ENCODE measurements at places on chromosomes 4 and X. TPM values are rescaled to one million over a fixed set of nuclear protein-coding genes. Genes with fewer than 3 reads are reported as not detected.

DNA sequence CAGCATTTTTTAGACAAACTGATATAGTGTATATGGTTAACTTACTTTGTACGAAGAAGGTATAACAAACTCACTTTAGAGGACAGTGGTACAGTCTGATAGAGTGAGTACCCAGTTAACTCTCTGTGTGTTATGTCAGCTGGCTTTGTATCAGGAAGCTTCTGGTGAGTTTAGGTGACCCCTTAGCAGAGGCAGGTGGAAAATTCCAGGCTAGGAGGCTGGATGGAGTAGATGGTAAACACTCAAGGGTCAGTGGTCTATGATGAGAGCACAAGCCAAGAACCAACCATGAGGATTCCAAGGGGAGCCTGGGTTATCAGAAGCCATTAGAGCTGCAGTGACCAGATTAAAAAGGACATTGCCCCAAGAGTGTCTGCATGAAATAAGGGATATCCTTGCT, 227.3 kb upstream of the CENPE start:
- DNase-seq: no peak

DNA sequence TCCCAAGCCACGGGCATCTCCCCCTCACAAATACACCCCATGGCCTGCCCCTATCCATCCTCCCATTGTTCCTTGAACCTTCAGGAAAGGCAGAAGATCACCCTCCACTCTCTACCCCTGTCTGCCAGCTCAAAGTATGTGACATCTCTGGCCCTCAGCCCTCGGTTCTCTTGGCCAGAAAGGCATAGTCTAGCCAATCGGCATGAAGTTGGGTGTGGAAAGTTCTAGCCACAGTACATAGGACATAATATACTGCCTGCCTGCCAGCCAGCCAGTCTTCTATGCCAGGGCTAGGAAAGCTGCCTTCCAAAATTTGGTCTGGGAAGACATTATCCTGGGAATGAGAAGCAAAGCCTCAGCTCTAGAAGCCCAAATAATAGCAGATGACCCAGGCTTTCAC, 3.2 kb upstream of the PLP1 start:
- no peak for DNase-seq

DNA sequence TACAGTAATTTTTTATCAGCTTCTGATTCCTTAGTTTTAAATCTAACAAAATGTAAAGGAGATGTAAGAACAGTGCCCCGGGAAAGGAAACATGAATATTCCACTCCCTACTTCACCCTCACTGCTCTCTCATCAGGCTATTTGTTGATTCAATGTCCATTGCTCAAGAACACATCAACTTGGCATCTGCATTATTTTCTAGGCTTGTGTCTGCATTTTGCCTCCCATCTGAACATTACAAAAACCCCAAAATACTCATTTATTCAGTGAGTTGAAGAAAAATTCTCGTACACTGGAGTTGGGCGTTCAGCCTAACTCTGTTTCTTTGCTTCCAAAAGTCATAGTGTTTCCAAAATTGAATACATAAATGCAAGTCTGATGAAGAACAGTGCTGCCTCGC, 25.6 kb downstream of the ARHGAP6 start:
- DNase-seq: no peak

Gene CCDC158
- 1.0 TPM for polyA plus RNA-seq

GRCh38 chr4:71648923-71649322, 135.0 kb downstream of the GC start:
- no peak for DNase-seq

- DNase-seq: no peak
These were observed 8.1 kb upstream of the TIMP1 start for GRCh38 chrX:47574076-47574546.

DNA sequence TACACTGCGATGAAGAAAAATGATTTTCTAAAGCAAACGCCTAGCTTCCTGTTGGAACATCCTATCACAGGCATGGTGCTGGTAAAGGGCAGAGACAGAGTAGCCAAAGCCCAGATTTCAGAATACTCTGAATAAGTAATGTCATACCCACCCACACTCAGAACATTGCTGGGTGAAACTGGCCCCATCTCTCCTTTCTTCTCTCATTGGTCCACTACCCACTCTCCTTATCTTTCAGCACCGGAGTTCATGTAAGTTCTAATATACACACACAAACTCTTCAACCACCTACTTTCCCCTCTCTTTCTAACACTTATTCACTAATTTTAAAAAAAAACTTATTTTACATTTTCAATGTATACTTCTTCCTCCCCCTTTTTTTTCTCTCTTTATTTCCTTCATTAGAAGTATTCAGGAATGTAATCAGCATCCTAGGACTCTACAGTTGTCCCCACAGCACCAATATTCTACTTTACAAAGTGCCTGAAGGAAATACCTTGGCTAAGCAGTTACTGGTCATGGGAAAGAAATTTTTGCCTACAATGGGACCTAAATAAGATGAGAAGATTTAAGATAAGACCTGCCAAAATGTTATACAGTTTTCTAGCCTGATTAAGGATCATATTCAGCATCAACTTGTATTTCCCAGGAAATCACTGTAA, 63.0 kb downstream of the SEC24D start:
- no peak for DNase-seq

- DNase-seq: no peak
These were observed 61.4 kb downstream of the PAPSS1 start for GRCh38 chr4:107658400-107659336.

Gene WNK3
- 4.3 TPM for polyA plus RNA-seq

GRCh38 chr4:109234596-109234995, 67.9 kb downstream of the COL25A1 start:
- no peak for DNase-seq

GRCh38 chrX:97968376-97969163, 1084.9 kb downstream of the RPA4 start:
- DNase-seq: no peak

DNA sequence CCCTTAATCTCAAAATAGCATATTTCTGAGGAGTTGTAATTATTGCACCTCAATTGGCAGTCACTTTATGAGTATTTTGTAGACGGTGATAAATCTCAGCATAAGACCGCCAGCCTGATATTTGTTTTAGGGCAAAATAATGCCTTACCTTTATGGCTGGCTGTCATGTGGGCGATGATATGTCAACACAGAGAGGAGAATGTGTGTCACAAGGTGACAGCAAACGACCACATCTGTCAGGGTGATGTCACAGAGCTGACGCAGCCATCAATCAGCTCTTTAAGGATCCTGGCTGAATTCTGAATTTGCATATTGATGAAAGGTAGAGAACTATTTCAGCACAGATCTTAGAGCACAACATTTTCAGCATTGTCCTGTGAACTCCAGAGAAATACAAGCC, 209.7 kb downstream of the CEP135 start:
- no peak for DNase-seq

GRCh38 chrX:114599305-114599704, 15.4 kb downstream of the HTR2C start:
- DNase-seq: no peak

Gene STPG2
- 0.69 TPM for polyA plus RNA-seq

DNA sequence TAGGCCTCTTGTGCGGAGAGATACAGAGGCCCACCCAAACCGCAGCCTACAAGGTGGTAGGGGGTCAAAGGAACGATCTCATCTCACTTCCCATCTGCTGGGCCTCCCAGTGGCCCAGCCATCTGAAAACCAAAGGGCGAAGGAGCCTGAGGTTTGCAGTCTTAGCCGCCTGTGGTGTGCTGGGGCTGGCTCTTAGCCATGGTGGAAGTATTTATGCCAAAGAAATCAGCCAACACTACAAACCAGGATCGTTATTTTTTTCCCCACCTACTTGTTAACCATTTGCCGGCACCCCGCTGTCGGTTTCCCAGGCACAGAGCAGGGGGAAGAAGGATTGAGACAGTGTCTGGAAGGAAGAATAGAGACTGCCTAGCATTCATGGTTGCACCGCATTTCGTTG, 30.9 kb upstream of the CDKL5 start:
- no peak for DNase-seq

Gene SERTM2
- 0.06 TPM for polyA plus RNA-seq

Gene RNF150
- polyA plus RNA-seq: 27.5 TPM

DNA sequence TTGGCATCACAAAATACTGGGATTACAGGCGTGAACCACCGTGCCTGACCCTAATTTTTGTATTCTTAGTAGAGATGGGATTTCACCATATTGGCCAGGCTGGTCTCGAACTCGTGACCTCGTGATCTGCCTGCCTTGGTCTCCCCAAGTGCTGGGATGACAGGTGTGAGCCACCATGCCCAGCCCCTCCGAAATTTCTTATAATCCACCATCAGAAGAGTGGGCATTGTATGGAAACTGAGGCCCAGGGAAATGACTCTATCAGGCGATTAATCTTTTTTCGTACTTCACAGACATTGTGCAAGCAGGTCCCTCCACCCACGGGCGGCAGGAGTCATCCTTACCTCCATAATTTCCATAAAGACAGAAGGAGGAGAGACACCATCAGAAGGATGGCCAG, 16.0 kb downstream of the CRLF2 start:
- DNase-seq: no peak

DNA sequence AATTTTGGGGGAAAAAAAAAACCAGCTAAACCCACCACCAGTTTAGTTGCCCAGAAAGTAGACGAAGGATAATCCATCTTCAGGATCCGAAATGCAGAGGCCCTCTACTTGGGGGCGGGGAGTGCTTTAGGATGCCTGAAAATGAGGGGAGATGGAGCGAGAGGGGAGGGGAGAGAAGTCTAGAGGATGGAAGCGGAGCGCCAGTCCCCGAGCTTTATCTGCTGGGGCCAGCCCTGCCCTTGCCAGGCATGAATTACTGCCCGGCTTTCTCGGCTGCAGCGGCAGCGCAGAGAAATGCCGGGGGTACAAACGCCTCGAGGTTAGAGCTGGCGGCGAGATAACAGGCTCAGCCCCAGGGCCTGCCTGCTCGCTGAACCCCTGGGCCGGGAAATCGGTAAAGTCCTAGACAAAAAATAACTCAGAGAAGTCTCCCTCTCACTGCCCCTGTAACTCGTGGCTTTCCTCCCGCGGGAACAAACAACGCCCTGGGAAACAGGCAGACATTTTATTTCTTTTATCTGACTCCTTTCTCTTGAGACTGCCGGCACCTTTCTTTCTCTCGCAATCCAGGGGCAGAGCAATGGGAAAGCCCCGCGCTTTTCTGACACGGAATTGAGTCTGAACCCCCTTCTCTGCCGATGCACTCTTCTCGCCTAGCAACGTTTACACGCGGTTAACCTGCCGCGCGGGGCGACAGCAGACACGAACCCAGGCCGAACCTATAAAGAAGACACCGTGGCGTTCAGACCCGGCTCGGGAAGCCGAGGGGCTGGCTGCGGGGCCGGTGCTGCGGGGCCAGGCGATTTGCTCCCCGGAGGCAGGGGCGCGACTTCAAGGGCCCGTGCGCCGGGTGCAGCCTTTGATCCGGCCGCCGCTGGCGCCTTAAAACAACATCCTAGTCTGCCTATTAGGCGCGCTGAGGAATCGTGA, 3.1 kb upstream of the MSX1 start:
- DNase-seq: no peak

- no peak for DNase-seq
These were observed 1132.2 kb downstream of the FAT4 start for GRCh38 chr4:126446917-126447316.

GRCh38 chr4:107577743-107578142, 142.3 kb downstream of the PAPSS1 start:
- DNase-seq: no peak

DNA sequence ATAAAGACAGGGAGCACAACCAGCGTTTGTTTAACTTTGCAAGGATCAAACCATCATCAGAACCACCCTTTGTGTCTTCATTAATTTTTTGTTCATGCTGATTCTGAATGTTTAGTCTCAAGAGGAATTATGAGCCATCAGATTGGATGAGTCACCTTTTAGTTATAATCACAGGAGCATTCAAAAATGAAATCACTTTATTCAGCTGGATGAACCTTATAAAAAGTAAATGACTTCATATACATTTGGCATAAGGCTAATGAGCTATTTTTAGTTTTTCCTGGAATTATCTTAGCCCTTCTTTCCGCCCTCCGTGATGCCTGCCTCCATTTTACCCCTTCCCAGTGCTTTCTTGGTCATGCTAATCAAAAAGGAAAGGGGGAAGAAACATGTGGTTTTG, 103.6 kb downstream of the SORBS2 start:
- no peak for DNase-seq

DNA sequence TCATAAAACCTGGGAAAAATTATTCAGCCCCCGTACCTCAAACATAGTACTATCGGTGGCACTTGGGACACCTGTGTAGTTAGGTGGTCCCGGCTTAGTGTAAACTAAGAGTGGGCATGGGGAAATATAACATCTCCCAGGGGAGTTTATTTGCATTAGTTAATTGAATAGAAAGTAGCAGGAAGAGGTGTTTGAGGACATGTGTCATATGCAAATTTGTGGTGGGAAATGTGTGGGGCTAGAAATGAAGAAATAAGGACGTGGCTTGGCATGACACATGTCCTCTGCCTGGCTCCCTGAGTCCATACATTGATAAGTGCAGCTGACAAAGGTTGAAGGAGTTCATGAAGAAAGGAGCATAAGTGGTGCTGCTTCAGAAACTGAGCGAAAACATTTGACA, 483.6 kb downstream of the SH2D1A start:
- no peak for DNase-seq

Gene CFP
- 1.3 TPM for polyA plus RNA-seq
